ENCODE measurements at places on chromosomes 1 and 21.

- DNase-seq: no peak
Measured at GRCh38 chr1:169495046-169495775, 9.5 kb upstream of the SLC19A2 start.

DNA sequence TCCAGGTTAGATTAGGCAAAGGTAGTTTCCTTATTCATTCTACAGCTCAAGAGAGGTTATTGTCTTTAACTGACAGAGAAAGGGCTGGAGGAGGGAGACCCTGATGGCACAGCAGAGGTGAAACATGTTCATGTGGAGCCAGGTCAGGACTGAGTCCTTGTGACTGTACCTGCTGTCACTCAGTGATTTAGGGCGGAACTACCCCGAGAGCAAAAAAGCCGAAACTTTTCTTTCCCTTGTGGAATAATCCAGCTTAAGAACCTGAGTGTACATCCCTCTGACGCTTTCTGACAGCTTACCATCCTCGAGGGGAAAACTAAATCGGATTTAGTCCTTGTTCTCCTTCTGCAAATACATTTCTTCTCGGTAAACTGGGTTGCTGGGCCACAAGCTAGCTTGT lies 273.2 kb downstream of the BACH1 start:
- DNase-seq: no peak

GRCh38 chr21:41662161-41662560 lies 104.7 kb downstream of the RIPK4 start:
- DNase-seq: no peak

- no peak for DNase-seq
Measured at GRCh38 chr21:25330266-25330665, 277.0 kb downstream of the MRPL39 start.

- DNase-seq: no peak
Measured at GRCh38 chr1:221190249-221190648, 311.0 kb downstream of the HLX start.

GRCh38 chr1:152110365-152110859 lies 4.8 kb downstream of the TCHH start:
- peak; percentile 15 for DNase-seq

DNA sequence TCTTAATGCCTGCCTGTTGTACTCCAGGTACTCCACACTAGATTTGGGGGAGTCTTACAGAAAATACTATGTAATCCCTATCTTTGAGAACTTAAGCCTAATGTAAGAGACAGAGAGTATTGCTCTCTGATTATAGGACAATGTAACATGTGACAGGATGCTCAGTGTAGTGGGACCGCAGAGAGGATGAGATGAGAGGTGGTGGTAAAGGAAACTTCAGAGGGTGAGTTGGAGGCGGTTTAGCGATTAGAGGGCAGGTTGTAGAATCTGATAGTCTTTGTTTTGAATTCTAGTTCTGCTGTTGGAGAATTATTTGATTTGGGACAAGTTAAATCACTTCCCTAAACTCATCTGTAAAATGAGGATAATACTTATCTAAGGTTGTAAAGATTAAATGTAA lies 5.4 kb downstream of the SOAT1 start:
- DNase-seq: no peak

GRCh38 chr1:67350783-67351182 lies 43.1 kb downstream of the IL12RB2 start:
- no peak for DNase-seq

- DNase-seq: no peak
Measured at GRCh38 chr1:31617218-31617915, at the start of gene HCRTR1. TSS of gene HCRTR1 (plus strand) at chr1:31617689. CDS start at chr1:31619193, 1,504 bp downstream.

DNA sequence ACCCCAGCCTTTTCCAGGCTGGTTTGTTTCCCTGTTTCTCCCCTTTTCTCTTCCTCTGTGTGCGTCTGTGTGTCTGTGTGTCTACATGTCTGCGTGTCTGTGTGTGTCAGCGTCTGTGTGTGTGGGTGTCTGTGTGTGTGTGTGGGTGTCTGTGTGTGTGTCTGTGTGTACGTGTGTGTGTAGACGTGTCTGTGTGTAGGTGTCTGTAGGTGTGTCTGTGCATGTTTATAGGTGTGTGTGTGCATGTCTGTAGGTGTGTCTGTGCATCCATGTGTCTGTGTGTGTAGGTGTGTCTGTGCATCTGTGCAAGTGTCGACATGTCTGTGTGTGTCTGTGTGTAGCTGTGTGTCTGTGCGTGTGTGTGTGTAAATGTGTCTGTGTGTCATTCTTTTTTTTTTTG lies 3.3 kb downstream of the TTLL10 start:
- DNase-seq: no peak

DNA sequence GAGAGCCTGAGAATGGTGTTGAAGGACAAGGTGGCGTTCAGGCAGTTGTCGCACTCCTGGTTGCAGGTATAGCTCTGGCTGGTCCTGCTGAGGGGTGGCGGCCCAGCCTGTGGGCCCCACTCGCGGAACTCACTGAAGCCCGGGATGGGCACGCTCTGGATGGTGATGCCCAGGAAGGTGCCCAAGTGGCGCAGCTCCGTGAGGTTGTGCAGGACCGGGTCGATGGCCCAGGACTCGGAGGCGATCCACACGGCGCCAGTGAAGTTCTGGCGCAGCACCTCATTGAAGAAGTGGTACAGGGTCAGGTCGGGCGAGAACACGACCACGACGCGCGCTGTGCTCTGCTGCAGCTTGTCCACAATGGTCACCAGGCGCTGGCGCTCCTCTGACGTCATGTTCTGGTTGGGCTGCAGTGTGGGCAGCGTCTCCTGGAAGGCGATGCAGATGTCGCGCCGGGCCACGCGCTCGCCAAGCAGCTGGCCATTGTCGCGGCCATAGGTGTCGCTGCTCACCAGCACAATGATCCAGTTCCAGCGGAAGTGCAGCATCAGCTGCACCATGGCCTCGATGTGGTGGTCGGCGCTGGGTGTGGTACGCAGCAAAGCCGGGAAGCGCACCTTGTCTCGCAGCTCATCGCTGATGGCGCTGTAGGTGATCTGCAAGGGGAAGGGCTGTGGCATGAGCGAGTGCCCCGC lies 5.0 kb downstream of the TAS1R2 start:
- no peak for DNase-seq

- peak; percentile 81 for DNase-seq
Measured at GRCh38 chr1:9689011-9689706, 37.6 kb downstream of the PIK3CD start.

- DNase-seq: no peak
Measured at GRCh38 chr1:201902198-201902597, 13.5 kb downstream of the SHISA4 start.

DNA sequence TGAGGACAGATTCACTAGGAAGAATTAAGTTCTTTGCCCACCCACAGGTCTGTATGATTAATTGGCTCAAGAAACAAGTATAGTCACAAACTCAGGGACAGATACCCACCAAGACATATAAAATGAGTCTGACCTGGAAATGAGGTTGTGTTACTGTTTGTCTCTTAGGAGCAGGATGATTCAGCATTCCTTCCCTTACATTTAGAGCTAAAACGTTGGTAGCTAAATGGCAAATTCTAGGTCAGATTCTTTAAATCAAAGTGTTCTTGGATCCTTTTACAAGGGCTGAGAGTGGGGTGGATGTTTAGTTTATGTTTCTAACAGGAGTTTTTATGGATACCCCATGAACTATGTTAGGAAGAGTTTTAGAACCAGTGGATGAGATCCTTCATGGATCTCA lies 4.7 kb downstream of the RIMKLA start:
- no peak for DNase-seq

DNA sequence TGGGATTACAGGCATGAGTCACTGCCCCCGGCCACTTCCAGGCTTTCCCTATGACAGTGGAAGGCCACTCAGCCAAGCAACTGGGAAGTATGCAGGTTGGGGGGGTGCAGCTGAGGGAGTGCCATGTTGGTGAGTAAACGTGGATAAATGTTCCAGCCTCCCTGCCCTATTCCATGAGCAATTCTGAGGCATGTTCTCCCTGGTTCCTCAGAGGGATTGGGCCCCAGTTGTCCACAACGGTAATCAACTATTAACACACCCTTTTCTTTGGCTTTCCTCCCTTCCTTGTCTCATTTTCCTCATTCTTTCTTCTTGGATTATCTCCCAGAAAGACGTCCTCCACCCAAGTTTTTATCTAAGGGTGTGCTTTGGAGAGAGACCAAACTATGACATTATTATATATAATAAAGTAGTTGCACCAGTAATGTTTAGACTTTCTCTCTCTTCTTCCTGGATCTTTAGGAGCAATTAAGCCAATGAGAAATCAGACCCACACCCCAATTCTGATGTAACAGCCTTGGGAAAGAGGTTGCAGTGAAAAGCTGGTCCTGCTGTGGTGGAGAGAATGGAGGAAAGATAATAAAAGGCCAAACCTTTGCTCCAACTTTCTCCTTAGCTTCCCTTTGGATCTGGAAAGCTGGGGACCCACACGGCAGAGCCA lies 6.8 kb upstream of the SLAMF9 start:
- DNase-seq: peak; percentile 33

DNA sequence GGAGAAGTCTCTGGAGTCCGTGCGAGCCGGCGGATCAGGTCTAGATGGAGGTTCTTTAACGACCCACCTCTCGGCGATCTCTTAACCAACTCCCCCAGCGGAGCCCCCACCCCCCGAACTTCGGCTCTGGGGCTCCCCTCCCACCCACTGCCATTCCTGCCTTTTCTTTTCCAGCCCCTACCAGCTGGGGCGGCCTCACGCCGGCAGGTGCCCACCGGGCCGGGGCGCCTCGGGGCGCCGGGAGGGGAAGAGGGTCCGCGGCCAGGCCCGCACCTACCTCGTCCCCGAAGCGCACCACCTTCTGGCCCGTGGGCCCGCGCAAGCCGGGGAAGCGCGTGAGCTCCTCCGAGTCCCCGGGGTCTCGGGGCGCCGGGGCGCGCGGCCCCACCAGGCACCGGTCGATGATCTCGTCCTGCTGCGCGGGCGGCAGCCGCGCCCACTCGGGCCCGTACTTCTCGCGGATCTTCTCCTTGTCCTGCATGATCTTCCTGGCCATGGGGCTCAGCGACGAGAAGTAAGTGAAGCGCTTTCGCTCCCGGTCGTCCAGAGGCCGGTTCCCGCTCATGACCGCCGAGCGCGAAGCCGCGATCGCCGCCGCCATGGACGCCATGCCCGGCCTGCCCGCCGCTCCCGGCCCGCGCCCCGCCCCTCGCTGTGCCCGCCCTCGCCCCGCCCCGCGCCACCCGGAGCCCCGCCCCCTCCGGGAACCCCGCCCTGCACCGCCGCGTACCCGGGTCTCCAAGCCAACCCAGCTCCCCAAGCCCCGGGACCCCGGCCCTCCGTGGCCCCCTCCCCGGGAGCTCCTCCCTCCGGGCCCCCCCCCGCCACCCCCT lies at the start of gene C1orf198:
C1orf198 (minus strand) TSS at position 619 of the 833 bp plus-strand sequence; CDS start at position 610, 9 bp downstream.
- peak; percentile 79 for DNase-seq

- DNase-seq: no peak
Measured at GRCh38 chr1:28516518-28516956, 10.7 kb downstream of the RCC1 start.

GRCh38 chr1:78440381-78440793 lies 50.4 kb upstream of the PTGFR start:
- DNase-seq: no peak

- DNase-seq: no peak
Measured at GRCh38 chr1:2534315-2534686, 4.2 kb upstream of the HES5 start.

DNA sequence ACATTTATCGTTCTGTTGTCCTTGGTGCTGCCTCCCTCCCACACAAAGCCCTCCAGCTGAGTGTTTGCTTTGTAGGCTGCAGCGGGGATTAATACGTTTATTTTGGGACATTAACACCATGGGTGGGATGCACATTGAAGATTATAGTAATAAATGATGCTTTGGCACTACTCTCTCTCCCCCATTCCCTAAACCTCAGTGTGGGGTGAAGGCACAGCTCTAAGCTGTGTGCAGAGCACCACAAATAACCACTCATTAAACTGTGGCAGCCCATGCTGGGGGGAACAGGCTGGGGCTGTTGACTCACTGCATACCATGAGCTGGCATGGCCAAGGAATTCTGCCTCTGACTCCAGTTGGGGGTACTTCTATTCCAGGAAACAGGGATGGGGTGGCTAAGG lies 7.7 kb downstream of the PCP4L1 start:
- no peak for DNase-seq

DNA sequence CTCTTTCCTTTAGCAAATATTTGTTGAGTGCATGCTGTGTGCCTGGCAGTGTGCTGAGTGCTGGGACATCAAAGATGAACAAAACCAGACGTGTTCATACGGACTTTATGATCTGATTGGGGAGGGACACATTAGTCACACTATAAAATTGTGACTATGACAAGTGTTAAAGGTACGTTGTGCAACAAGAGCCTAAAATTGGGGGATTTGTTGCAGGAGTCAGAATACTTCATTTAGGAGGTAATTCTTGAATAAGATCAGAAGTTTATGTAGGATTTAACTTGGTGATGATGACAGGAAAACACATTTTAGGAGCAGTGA lies 29.6 kb downstream of the B3GALT2 start:
- no peak for DNase-seq

DNA sequence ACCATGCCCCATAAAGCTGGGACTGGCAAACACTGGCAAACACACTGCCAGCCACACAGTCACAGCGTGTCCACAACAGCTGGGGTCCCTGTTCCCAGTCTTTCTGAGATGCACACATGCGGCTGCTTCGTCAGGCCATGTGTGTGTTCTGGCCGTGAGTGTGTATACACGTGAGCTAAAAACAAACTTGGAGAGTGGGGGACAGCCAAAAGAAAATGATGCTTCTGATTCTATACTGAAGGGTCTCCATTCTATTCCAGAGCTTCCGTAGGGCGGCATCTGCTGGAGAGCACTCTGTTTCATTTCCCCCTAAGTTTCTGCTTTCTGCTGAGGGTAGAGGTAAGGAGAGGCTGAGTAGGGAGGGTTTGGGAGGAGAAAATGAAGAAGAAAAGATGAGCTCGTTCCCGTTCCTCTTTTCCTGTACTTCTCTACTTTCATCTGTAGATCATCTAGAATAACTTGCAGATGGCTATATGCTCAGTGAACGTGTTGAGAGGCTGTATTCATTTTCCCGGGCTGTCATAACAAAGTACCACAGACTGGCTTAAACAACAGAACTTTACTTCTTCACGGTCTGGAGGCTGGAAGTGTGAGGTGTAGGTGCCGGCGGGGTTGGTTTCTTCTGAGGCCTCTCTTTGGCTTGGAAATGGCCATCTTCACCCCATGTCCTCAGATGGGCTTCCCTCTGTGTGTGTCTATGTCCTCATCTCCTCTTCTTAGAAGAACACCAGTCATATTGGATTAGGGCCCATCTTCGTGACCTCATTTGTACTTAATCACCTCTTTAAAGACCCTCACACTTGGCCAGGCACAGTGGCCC lies 151.6 kb downstream of the TOMM20 start:
- no peak for DNase-seq

DNA sequence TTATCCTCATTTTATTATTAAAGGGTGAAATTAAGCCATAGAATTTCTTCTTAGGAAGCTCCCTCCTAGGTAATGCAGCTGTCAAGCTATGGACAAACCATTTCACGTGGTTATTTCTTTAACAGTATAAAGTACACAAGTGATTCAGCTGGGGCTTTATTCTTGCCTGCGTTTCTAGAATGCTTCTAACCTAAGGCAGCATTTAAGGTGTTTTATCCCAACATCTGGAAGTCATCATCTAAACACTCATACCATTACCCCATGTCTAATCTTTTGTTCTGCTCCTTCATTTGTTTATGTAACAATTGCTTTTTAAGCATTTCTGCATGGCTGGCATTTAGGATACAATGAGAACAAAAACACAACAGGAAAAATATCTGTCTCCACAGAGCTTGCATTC lies 829.2 kb upstream of the ADAMTS5 start:
- DNase-seq: no peak

GRCh38 chr1:94326329-94326728 lies 88.9 kb upstream of the ARHGAP29 start:
- DNase-seq: no peak

Measured in left ventricle myocardium inferior (tissue), 1 donor.